CD4-positive, alpha-beta T cell treated with Interleukin-2 at 100 ng/mL for 4 hours (primary cell): ENCODE measurements at places on chromosomes 5 and 9.

DNA sequence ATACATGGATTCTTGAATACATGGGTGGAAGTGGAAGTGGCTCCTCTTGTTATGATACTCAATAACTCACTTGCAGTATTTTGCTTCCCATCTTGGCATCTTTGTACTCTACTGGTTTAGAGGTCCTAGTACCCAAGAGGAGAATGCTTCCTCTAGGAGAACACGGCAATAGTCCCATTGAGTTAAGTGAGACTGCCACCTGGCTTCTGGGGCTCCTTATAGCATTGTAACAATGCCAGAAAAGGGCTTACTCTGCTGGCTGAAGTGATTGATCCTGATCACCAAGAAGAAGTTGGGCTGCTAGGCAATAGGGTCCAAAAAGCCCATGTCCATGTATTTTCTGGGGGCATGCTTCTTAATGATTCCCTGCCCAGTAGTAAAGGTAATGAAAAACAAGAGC is 627.6 kb upstream of the SGCD start:
- DNase-seq: no peak

DNA sequence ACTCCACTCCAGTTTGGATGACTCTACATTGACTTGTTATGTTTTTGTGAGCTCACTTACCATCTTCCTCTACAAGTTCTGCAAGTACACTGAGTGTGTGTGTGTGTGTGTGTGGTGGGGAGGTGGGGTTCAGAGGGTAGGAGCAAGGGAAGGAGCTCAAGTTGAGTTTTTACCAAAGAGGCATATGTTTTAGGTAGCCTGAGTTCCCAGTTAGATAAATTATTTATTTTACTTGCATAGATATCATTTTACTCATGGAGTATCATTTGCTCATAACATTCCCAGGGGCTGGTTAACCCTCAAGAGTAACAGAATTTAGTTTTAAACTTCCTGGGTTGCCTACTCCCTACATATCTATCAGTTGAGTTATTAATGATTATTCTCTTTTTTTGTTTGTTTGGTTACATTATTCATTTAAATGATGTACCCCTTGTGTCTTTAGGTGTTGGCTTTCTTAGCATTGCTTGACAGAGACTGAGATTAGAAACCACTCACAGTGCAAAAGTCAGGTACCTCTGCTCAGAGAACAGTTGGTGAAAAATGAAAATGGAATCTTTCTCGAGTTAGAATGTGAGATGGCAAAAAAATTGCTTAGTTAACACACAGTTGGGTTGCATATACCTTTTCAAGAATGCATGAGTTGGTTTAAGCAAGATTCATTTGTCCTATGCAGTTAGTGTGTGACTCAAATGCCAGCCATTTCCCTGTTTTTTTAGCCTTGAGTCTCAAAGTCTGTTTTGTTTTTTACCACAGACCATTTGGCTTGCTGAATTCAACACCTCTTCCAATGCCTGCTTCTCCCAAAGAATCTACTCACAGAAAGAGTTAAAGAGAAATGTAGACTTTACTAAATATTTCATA is 29.2 kb downstream of the TNFSF8 start:
- DNase-seq: no peak

DNA sequence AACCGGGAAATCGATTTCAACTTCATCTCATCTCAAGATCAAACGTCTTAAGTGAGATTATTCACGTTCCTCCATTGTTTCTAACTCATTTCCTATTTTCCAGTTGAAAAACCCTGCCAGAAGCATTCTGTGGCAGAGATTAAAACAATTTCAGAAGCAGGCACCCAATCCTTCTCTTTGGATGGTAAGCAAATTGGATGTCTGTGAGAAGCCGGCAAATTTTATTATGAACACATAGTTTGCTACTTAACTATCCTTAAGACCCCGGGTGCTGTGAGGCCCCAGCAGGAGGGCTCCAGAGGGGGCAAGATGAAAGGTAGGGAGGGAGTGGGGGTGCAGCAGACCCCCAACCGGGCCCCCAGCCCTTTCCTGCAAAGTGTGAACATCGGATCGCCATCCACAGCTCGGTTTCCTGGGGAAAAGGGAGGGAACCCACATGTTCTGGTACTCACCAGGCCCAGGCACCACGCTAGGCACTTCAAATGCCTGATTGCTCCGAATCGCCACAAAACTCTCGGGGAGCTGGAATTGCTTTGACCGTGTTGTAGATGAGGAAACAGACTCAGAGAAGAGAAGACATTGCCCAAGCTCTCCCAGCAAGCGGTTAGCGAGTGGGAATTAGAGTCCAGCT is 167.1 kb upstream of the MVB12B start:
- DNase-seq: no peak

GRCh38 chr5:21238786-21239185 is 1250.8 kb upstream of the CDH18 start:
- no peak for DNase-seq

DNA sequence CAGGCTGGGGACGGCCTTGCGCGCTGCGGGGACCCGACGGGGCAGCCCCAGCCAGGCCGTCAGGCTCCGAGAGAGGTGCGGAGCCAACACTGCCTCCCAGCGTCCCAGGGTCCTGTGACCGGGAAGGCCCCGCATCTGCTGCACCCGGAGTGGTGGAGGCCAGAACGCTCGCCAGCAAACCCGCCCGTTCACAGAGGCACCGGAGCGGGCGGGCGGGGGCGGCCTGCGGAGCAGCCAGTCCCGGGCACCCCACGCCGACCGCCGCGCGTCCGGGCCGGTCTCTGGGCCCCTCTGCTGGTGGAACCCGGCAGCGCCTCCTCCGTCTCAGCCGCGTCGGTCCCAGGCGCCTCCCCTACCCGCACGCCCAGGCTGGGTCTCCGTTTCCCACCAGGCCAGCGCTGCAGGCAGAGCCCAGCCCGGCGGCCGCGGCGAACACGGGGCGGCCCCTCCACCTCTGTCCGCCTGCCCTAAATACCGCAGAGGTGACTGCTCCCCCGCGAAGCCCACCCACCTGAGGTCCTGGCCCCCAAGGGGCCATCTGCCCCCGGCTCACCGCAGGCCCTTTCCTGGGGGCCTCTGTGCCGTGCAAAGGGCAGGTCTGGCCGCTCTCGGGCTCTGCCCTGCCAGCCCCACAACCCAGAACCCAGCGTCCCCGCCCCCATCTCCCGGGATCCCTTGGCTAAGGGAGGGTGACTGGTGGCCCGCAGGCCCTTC is 15.9 kb downstream of the EXD3 start:
- DNase-seq: peak; percentile 57

DNA sequence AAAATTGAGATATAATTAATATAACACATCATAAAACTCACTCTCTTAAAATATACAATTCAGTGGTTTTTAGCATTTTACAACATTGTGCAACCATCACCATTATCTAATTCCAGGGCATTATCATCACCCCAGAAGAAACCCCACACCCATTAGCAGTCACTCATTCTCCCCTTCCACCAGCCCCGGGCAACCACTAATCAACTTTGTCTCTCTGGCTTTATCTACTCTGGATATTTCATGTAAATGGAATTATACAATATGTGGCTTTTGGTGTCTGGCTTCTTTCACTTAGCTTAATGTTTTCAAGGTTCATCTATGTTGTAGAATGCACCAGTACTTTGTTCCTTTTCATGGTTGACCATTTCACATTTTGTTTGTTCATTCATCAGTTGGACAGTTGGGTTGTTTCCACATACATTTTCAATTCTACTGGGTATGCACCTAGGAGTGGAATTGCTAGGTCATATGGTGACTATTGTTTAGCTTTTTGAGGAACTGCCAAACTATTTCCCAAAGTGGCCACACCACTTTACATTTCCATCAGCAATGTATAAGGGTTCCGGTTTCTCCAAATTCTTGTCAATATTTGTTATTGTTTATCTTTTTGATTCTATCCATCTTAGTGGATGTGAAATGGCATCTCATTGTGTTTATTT is 62.4 kb downstream of the MARCHF3 start:
- DNase-seq: no peak

GRCh38 chr9:121887553-121888437 is 205.3 kb downstream of the TTLL11 start:
- DNase-seq: no peak

DNA sequence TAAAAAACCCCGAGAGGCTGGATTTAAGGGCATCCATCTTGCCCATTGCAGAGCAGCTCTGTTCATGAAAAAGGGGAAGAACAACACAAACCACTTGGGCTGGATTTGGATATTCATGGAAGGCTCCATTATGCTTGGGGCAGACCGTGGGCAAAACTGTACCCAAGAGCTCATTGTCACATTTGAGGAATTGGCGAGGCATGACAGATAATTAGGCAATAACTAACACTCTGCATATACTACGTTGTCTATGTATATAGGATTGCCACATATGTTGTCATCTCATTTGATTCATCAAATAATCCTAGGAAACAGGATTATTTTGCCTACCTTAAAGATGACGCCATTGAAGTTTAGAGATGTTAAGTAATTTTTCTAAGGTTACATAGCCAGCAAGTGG is 255.4 kb downstream of the SMARCA2 start:
- no peak for DNase-seq

GRCh38 chr5:91407204-91407603 is 24.1 kb upstream of the ARRDC3 start:
- DNase-seq: no peak

DNA sequence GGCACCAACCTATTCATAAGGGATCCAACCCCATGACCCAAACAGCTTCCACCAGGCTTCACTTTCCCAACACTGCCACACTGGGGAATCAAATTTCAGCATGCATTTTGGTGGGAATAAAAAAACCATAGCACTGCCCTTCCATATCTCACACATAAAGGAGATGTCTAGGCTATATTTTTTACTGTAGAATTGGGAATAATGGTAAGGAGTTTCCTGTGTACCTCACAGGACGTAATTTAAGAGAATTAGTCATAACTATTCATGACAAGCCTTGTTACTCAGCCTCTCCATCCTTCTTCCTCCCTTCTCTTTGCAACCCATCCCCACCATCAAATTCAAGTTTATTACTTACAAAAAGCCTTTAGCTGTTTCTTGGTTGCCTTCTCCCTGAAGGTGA is 352.1 kb downstream of the MLLT3 start:
- no peak for DNase-seq

GRCh38 chr5:64883912-64884311 is 115.2 kb downstream of the CWC27 start:
- DNase-seq: no peak

- no peak for DNase-seq
Observed at GRCh38 chr5:72510610-72511181, 3.5 kb upstream of the ZNF366 start.

DNA sequence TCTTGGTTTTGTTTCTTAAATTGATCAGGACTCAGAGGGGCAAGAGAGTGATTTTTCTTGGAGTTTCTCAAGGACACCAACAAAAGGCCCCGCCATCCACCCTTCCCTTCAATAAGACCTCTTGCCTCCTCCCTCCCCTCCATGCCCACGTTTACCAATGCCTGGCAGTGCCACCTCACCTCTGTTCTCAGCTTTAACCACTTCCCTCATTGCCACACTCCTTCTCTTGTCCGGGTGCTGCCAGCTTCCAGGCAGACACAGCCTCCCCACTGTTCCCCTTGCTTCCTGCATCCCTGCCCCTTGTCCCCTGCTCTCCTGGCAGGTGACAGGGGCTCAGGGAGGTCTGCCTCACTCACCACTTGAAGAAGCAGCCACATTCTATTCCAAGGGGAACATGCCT is 90.8 kb downstream of the LHX2 start:
- no peak for DNase-seq

- no peak for DNase-seq
Observed at GRCh38 chr5:135997673-135998335, 31.0 kb upstream of the TGFBI start.

DNA sequence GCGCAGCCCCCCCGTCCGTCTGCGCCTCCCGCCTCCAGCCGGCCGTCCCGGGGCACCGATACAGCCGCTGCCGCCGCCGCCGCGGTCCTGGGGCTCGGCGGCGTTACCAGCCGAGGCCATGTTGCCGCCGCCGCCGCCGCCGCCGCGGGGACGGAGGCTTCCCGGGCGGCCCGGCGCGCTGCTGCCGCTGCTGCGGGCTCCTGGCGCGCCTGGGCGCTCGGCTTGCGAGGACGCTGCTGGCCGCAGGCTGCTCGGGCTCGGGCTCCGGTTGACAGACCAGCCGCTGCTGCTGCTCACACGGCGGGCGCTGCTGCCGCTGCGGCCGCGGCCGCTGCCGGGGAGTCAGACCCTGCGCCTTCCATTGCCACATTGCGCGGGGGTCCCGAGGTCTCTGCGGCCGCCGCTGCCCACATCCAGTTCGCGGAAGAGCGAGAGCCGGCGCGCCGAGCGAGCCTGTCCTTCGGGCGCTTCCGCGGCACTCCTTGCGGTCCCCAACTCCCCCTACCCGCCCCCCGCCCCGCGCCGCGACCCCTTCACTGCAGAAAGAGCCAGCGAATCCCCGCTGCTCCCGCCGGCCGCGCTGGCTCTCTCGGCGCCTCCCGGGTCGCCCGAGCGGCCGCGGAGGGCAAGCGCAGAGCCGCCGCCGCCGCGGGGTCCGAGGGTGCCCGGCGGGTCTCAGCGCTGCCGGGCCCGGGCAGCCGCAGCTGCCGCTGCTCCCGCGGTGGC is 8.4 kb downstream of the PTCH1 start:
- peak; percentile 5 for DNase-seq

GRCh38 chr5:43353668-43354067 is 40.5 kb upstream of the HMGCS1 start:
- no peak for DNase-seq

- DNase-seq: peak; percentile 24
Observed at GRCh38 chr5:150398722-150399523, 13.8 kb downstream of the CD74 start.

- no peak for DNase-seq
Observed at GRCh38 chr9:100428871-100429654, 2.1 kb downstream of the MSANTD3 start.

GRCh38 chr9:6272229-6272598 is 56.0 kb upstream of the TPD52L3 start:
- no peak for DNase-seq

- no peak for DNase-seq
Observed at GRCh38 chr5:129739773-129740172, 8.1 kb upstream of the MINAR2 start.

DNA sequence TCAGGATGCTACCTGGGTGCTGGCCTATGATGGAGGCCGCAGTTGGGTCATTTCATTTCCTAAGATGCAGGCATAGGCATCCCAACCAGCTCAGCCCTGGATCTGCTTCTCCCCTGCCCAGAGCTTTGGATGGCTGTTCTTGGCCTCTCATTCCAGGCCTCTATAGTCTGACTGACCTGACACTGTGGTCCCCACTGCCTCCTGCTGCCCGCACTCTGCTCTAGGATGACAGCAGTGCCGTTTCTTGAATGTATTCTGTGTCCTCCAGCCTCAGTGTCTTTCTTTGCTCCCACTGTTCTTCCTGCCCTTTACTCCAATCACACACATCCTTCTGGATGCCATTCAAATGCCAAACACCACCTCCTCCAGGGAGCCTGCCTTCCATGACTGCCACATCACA is 235.7 kb downstream of the HSPA4 start:
- peak; percentile 37 for DNase-seq

DNA sequence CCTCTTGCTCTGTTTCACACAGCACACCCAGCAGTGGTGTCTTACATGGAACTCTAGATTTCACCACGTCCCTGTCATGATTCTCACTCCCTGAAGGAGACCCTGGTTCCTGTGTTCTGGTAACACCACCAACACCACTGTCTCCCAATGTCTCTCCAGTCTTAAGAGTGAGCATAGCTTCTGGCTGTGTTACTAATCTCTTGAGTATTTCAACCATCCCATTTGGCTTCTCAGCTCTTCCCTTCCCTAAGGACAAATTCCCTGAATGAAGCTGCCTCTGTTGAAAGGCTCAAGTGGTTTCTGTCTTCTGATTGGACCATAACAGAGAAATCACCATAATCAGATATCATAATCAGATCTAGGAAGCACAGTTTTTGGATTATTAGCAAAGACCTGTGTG is 311.8 kb downstream of the DNAH5 start:
- no peak for DNase-seq
